Brain pericyte (primary cell): ENCODE measurements at places on chromosomes 3 and 15.

GRCh38 chr3:179726075-179726699, 73.3 kb downstream of the USP13 start:
- DNase-seq, result no peak

DNA sequence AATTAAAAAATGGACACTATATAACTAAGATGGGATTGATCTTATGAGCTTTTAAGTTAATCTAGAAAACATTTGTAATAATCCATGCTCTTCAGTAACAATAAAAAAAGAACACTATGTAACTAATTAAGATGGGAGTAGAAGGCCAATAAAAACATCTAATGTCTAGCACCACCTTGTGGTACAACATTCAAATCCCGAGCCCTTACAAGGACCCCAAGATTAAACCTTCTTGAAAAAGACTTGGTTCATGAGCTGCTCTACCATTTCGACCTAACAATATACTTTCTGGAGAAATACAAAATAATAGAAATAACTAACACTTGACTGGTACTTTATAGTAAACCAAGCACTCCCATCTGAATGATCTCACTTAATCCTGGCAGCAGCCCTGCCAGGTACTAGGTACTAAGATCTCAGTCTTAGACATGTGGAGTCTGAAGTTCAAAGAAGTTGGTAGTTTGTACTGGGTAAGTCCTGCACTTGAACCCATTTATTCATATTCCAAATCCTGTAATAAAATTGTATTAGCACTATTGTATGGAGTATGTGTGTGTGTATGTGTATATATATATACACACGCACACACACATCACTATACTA, 21.8 kb downstream of the METTL6 start:
- no peak for DNase-seq

DNA sequence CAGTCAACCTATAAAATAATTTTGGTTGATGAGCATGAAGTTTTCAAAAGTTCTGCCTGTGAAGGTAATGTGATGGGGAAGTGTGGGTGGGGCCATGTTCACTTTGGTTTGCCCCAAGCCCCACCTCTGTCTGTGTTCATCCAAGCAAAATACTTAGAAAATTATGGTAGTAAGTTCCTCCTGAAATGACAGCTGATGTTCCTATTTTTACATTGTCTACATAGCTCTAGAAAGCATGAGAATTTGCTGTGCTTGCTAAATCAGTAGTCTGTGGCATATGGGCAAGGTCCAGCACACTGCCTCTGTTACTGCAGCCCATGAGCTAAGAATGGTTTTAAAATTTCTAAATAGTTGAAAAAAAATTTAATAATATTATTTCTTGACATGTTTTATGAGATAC, 21.9 kb upstream of the CP start:
- no peak for DNase-seq

DNA sequence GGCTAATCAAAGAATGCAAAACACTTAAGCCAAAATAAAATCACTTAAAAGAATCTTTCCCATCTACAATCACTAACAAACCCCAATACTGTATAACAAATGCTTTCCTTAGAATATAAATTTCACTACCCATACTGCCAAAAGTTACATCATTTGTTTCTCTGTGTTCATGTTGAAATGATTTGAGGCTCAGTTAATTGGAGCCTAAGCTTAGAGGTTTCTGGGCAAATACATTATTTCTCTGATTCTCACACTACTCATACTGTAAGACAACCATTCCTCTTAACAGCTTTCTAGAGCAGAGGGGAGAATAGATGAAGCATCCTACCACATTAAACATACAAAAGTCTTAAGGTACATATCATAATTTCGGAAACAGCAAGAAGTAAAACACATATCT, 2.1 kb downstream of the RIOX2 start:
- DNase-seq, result no peak

DNA sequence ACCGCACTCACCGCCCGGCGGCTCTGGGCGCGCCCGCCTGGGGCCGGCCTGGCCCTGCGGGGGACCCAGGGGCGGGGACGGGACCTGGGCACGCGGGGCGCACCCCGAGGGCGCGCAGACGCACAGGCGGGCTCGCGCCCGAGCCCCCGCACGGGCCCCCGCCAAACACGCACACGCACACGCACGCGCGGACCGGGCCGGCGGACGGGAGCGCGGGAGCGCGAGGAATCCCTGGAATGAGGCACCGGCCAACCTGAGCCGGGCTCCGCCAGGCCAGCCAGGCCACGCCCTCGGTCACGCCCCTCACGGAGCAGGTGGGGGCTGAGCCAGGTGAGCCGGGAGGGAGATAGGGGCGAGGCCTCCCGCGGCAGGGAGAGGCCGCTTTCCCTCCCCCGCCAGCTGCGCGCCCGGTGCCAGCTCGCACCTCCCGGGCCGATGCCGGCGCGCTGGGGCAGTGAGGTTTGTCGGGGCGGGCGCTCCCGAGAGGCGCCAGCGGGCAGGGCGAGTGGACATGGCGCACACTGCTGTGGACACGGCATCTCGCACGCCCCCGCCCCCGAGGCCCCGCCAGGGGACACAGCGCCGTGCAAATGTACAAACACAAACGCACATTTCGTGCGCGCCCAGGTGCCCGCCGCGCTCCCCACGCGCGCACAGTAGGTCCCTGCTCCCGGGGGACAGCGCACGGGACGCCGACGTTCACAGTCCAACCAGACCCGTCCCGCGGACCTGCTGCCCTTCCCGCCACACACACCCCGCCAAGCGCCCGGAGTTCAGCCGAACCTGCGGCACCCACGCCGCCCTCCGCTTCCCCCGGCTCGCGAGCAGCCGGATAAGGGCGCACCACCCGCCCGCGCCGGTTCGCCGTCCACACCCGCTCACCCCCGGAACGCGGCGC, 75.9 kb upstream of the VGLL4 start:
- no peak for DNase-seq

GRCh38 chr15:74399511-74400312, 32.3 kb upstream of the CYP11A1 start:
- no peak for DNase-seq

- DNase-seq, result no peak
Observed at GRCh38 chr3:137194301-137194700, 236.5 kb downstream of the IL20RB start.
